Thoracic aorta (tissue), 2 donors: ENCODE measurements at places on chromosomes 12 and 14.

DNA sequence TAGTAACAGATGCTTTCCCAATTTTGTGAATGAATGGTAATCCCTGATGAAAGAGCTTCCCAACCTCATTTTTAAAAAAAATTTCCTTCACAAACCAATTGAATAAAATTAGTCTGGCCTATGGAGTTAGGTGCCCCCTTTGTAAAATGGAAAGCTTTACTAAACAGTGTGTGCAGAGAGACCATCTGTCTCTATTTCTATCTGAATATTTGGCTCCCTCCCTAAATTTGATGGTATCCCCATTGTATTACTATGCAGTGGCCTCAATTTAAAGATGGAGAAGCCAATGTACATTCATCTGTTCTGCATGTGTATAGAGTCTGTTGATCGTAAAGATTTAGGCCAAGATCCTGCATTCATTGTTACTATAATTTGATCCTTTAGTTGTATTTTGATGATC, 397.7 kb upstream of the RGS6 start:
- DNase-seq: no peak

DNA sequence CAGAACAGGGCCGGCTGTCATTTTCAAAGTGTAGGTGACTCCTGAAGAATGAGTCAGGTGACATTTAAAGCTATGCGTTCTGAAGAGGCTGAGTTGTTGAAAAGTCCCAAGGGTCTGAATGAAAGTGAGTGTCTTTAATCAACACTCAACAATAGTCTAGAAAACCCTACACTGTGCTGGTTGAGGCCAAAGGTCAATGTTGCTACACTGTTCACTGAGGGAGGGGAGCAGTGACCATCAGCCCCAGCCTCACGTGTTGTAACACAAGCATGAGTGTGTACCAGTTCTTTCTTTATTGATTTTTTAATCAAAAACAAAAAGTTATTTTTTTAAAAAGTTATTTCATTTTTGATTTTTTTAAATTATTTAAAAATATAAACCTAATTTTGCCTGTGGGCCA, 418.8 kb upstream of the LRFN5 start:
- DNase-seq: no peak

- DNase-seq: no peak
These were observed at the start of gene VWF for GRCh38 chr12:6124411-6125309. TSS of gene VWF (minus strand) at chr12:6124670. CDS start at chr12:6123196, 1,474 bp downstream.

DNA sequence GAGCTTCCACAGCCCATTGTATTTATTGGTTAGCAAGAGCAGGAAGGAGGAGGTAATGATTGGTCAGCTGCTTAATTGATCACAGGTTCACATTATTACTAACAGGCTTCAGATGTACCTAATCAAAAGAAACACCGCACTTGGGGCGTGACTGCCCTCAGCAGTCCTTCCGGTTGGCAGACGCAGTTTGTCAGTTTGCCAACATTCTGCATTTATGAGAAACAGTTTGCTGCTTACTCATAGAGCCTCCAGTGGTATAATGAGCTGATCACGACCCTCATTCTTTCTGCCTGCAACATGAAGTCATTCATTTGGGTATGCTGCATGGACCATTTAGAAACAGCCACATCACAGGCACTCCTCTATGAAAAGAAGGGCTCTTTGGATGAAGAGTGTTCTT, 42.5 kb upstream of the PPM1H start:
- no peak for DNase-seq

GRCh38 chr12:1657688-1658087, 28.7 kb downstream of the WNT5B start:
- DNase-seq: no peak

- no peak for DNase-seq
These were observed 226.9 kb upstream of the CRY1 start for GRCh38 chr12:107320033-107320928.

- no peak for DNase-seq
These were observed 17.7 kb downstream of the ATP2B1 start for GRCh38 chr12:89690925-89691324.

DNA sequence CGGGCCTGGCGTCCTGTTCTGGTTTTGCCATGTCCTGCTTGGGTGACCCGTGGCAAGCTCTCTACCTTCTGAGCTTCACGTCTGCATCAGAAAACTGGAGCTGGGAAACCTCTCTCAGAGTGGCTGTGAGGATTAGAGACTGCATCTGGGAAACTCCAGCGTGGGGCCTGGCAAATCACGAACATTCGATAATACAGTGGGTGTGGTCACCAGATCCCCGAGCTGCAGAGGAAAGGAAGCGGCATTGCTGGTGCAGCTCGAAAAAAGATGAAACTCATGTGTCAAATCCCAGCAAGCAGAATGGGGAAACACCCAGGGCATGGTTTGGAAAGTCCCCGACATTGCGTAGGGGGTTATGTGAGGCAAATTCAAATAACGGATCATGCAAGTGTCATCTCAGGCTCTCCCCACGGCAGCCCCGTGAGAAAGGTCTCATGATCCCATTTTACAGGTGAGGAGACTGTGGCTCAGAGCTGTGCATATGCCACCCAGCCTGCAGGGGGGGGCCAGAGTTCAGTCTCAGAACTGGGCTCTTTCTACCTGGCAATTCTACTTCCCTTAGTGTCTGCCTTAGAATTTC, 98.1 kb upstream of the VRK1 start:
- no peak for DNase-seq

- DNase-seq: no peak
These were observed 8.2 kb upstream of the CCDC85C start for GRCh38 chr14:99612071-99612737.

GRCh38 chr14:89626233-89626806, 209.3 kb upstream of the FOXN3 start:
- no peak for DNase-seq

GRCh38 chr12:53098354-53098981, 1.0 kb downstream of the IGFBP6 start:
- DNase-seq: peak; percentile 64
